ENCODE measurements at places on chromosomes 5 and 9.

GRCh38 chr5:72018143-72018803 lies 89.0 kb upstream of the MAP1B start:
- peak; percentile 78 for DNase-seq

- peak; percentile 92 for DNase-seq
Measured at GRCh38 chr9:85610074-85610860, 131.5 kb downstream of the AGTPBP1 start.

DNA sequence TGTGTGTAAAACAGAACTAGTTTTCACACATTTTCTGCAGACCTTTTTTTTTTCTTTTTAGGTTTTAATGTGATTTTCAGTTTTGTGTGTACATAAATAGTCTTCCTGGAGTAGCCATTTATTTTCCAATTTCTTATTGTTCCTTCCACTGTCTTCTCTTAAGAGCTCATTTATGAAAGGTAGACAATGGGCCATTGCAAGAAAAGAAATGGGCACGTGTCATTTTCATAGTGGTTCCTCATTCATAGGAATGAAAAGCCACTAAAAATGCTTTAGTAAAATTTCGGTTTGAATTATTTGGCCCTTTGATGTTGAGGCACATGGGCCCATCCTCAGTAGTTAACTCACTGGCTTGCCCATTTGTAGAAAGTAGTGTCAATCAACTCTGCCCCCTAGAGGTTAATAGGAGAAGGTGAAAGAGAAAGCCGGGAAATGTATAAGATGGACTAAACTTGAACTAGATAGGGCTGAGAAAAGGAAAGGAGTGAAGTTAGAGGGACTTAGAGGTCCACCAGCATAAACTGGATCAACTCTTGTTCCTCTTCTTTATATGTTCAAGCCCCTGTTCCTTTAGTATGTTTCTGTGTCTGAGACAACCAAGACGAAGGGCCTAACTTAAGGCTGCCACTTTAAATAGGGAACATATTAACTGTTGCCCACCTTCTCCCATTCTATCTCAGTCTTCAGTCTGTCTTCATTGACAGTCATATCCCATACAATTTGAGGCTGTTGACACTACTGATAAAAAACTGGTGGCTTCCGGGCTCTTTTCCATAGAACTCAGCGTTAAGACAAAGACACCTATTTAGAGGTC lies 72.6 kb downstream of the SMARCA2 start:
- peak; percentile 59 for DNase-seq

- DNase-seq = no peak
Measured at GRCh38 chr9:29511680-29512079, 1938.4 kb upstream of the C9orf72 start.

GRCh38 chr9:111821006-111821528 lies 26.3 kb upstream of the SHOC1 start:
- DNase-seq = no peak

DNA sequence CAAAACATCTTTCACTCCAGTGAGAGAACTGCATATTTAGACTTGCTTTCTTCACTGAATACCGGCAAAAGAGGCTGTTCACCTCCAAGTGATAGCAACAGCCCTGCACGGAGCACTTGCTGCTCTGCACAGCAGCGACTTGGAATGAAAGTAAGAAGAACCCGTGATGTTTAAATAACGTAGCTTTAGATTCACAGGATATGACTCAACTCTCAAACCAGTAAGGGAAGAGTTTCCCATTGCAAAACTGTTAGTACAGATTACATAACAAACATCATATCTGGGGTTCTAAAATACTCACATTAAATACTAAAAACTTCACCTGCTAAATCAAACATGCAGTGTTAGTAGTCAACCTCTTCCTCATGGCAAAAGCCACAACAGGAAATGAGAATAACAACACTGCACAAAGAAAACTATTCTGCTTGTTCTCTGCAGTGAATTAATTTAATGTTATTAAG lies 203.4 kb downstream of the MCTP1 start:
- peak; percentile 97 for DNase-seq

GRCh38 chr5:170265522-170265921 lies 32.1 kb downstream of the LCP2 start:
- peak; percentile 22 for DNase-seq

DNA sequence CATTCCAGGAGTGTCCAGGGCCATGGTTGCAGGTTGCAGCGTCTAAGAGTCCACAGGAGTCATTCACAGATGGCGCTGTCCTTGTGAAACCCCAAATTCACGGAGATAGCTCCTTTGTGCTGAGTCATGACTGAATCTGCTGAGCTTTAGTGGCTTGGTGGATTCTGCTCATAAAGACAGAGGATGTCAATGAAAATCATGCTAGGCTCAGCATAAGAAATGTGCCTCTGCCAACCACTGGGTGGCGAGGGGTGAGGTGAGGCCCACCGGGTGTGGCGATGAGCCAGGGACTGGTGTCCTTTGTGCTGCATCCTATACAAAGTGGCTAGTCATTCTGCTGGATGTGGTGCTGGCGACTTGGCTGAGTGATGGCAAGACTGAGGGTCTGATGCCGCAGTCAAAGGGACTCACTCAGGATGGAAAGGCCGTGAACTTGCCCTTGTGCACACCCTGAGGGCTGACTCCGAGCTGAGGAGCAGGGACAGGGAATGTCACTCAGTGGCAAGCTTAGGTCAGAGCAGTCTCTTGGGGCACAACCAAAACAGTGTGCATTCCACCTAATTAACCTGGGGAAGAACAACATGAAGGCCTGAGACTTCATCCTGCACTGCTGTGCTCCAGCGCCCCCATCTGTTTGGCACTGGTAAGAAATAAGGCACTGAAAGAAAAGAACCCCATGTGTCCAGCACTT lies 71.5 kb downstream of the DAP start:
- peak; percentile 59 for DNase-seq

GRCh38 chr5:14191325-14191724 lies 48.2 kb downstream of the TRIO start:
- no peak for DNase-seq

DNA sequence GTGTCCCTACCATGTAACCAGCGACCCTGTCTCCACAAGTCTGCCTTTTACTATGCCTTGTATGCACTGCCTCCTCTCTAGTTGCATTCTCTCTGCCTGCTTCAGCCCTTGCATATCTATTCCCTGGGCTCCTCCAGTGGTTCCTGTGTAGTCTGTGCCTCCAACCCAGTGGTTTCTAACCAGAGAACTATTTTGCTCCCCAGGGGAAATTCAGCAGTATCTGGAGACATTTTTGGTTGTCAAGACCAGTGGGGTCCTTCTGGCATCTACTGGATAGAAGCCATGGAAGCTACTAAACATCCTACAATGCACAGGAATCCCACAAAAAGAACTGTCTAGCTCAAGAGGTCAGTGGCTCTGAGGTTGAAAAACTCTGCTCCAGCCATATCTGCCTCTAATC lies 224.1 kb upstream of the RASEF start:
- no peak for DNase-seq

- peak; percentile 43 for DNase-seq
Measured at GRCh38 chr9:35659340-35659739, 1.2 kb downstream of the CCDC107 start.

DNA sequence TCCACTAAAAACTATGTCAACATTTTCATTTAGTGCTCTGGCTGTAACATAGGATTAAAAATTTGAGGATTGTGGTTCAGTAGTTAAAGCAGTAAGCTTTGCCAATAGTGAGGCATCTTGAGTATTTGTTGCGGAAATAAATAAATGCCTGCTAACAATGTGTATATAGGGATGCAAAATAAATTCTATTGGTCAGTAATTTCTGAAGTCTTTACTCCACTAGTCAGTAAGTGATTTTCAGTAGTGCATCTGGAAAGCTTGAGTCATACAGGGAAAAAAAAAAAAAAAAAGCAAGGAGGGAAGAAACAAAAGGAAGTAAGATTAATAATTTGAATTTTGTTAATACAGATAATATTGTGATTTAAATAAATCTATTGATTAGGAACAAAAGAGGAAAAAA lies 21.0 kb downstream of the NIPBL start:
- peak; percentile 52 for DNase-seq

GRCh38 chr9:119818726-119819435 lies 449.6 kb upstream of the BRINP1 start:
- DNase-seq = no peak

GRCh38 chr9:114607671-114608524 lies 3.2 kb upstream of the TMEM268 start:
- no peak for DNase-seq

- peak; percentile 86 for DNase-seq
Measured at GRCh38 chr9:109856785-109857184, 76.8 kb downstream of the PALM2AKAP2 start.

DNA sequence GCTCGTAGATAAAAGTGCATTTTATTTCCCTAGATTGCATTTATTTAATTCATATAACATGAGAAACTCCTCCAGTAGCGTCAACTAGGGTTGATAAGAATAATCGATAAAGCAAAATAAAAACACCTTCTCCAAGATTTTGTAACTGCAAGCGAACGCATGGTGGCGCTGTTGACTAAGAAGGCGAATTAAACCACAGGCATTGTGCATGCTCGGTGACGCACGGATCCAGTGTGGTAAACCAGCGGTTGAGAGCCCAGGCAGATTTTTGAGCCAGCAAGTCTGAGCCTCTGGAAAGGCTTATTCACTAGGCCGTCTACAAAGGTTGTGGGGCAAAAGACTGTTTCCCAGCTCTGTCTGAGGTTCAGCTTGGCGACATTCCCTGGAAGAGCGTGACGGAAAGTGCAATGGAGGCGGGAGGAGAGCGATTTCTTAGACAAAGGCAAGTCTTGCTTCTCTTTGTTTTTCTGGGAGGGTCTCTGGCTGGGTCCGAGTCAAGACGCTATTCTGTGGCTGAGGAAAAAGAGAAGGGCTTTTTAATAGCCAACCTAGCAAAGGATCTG lies at the start of gene PCDHB3:
Gene PCDHB3, plus strand, starts transcription at position 231 of the 563 bp plus-strand sequence. Its CDS starts 177 bp downstream, at position 408.
- DNase-seq = peak; percentile 2

DNA sequence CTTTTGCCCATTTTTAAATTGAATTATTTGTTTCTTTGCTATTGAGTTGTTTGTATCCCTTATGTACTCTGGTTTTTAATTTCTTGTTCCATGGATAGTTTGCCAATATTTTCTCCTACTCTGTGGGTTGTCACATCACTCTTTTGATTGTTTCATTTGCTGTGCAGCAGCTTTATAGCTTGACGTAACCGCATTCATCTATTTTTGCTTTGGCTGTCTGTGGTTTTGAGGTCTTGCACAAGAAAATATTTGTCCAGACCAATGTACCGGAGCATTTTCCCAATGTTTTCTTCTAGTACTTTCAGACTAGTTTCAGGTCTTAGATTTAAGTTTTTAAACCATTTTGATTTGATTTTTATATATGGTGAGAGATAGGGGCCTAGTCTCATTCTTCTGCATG lies 36.2 kb upstream of the ZNF366 start:
- peak; percentile 98 for DNase-seq

- DNase-seq = no peak
Measured at GRCh38 chr5:138338411-138339090, 485 bp downstream of the FAM53C start.

- no peak for DNase-seq
Measured at GRCh38 chr5:127451096-127451495, 66.3 kb upstream of the PRRC1 start.

DNA sequence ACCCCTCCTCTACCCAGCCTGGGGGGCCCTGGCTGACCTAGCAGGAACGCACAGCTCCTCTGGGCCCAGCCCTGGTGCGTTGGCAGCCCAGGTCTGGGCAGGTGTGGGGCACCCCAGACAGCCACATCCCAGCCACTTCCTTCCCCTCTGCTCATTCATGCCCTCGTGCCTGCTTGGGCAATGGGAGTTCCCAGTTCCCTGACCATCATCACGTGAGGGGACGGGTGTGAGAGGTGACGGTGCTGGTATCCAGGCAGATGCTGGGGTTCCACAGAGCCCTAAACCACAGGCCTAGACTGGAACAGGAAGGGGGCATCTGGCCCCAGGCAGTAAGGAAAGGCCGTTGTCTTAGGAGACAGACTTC lies 8.4 kb downstream of the RALGDS start:
- no peak for DNase-seq

- DNase-seq = no peak
Measured at GRCh38 chr9:81584099-81584498, 105.2 kb downstream of the TLE1 start.

DNA sequence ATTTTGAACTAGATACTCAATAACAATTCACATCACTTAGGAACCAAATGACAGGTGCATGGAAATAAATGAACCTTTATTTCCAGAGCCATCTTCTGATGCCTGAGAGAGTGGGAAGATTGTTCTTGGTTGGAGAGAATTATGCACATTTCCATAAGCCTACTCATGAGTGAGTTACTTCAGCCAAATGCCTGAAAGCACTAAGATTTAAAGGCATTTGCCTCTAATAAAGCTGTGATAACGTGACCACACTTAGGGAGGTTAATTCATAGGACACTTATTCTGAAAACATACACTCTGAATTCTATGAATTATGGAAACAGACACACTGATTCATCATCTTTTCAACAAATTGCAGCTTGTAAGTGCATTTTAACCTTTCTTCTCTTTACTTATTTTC lies 40.0 kb downstream of the KCTD16 start:
- DNase-seq = no peak

- DNase-seq = no peak
Measured at GRCh38 chr5:117255211-117256027, 680.8 kb upstream of the SEMA6A start.

DNA sequence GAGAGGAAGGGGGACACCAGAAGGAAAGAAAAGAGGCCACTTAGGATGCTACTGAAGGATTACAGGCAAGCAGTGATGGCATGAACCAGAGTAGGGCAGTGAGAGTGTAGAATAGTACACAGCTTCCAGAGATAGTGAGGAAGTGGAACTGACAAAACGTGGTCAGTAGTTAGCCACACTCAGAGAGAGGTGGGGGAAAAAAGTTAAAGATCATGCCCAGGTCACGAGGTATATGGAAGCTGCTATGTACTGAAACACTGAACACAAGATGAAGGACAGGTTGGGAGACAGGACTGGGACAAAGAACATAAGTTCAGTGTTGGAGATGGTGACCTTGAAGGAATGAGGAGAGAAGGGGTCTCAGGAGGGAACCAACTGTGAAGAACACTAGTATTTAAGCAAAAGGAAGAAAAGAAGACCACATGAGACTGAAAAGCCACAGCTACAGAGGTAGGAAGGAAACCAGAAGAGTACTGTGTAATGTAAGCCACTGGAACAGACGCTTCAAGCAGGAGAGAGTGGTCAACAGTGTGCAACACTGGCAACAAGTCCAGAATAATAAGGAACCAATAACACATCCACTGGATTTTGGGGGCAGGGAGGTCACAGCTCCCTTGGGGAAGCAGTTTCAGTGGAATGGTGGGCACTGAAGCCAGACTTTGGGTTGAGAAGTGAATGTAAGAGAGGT lies 45.5 kb downstream of the ELL2 start:
- DNase-seq = no peak

- no peak for DNase-seq
Measured at GRCh38 chr5:155625315-155625714, 611.8 kb downstream of the KIF4B start.

- no peak for DNase-seq
Measured at GRCh38 chr9:114787781-114788498, 17.9 kb downstream of the TNFSF15 start.

GRCh38 chr5:41182666-41183065 lies 30.7 kb downstream of the C6 start:
- no peak for DNase-seq

- DNase-seq = no peak
Measured at GRCh38 chr9:124019771-124020519, 8.4 kb downstream of the LHX2 start.

Measured in choroid plexus epithelial cell (primary cell).